ENCODE measurements at places on chromosomes 16 and 17. TPM values are rescaled to one million over a fixed set of nuclear protein-coding genes. Genes with fewer than 3 reads are reported as not detected.

FBXW10B gene
- 1.1 TPM for polyA plus RNA-seq

GJD3 gene
- not detected for polyA plus RNA-seq

TBC1D3B gene
- 19.8 TPM for polyA plus RNA-seq

SHISA9 gene
- polyA plus RNA-seq = 6.2 TPM

MYH3 gene
- 2.6 TPM for polyA plus RNA-seq

CRISPLD2 gene
- polyA plus RNA-seq = 7.2 TPM

SERPINF2 gene
- polyA plus RNA-seq = 113 TPM

KRTAP17-1 gene
- polyA plus RNA-seq = not detected

HIC1 gene
- polyA plus RNA-seq = 17.0 TPM

DNA sequence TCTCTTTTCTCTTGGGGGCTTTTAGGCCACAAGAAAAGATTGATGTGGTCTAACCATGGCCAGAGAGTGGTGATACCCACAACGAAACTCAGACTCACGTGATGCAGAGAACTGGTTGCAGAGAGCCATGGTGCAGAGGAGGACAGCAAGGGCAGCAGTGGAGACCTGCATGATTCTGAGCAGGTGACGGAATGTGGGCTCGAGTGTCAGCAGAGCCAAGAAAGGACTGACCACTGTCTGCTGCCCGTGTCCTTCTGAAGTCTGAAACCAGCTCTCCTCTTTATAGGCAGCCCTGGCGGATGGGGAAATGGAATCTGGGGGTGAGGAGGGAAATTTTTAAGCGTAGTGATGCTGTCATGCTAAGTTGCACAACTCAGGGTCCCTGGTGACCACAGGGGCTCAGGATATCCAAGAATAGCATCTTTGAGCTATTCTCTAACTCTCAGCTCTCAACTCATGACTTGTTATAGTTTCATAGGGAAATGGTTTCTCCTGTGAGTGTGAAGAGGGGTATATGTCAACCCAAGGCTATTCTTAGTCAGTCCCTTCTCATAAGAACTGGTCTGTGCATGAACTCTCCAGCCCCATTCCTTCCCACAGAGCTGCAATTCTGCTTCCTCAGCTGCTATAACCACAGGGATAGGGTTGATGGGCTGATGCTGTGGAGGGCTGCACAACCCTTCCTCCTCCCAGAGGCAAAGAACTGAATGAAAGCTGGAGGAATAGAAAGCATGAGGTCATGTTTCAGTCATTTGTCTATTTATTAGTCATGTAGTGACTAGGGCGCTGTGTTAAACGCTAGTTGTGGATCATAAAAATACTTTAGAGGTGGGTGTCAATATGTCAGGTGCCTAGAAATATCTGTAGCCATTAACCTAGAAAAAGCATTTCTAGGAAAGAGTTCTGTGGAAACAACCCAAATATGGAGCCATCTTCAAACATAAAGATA lies at the start of gene CCL3:
Gene CCL3, minus strand, starts transcription at position 256 of the 949 bp plus-strand sequence. Its CDS starts 85 bp downstream, at position 171.
- no peak for DNase-seq

DNA sequence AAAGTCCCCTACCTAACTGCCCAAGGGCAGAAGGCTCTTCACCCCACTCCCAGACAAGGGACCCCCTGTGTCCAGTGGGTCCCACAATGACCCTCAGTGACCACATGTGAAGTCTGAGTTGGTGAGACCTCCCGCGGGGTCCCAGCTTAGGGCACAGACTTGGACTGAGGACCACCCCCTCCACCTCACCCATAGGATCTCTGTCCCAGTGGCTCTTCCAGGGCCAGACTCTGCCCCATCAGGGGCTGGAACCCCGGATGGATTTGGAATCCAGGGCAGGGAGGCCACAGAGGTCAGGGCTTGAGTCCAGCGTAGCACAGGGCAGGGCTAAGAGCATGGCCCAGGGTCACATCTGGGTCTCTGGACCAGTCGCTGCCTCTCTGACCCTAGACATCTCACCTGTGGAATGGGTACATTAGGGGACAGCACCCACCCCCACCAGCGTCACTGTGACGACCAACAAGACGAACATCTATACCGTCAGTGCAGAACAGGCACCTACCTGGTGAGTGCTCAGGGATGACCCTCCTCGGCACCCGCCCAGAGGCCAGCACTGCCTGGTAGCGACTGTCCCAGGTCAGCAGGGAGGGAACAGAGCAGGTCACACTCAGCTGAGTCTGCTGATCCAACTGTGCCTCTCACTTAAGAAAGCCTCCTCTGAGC lies 37.7 kb downstream of the TNFRSF13B start:
- no peak for DNase-seq

GRCh38 chr16:68289621-68290329 lies 21.0 kb downstream of the SLC7A6OS start:
- DNase-seq = no peak

GRCh38 chr17:55421179-55421934 lies at the start of gene MMD:
Gene MMD, minus strand, starts transcription at chr17:55421835. Its CDS starts 140 bp downstream, at chr17:55421695.
- DNase-seq = peak; percentile 42

DNA sequence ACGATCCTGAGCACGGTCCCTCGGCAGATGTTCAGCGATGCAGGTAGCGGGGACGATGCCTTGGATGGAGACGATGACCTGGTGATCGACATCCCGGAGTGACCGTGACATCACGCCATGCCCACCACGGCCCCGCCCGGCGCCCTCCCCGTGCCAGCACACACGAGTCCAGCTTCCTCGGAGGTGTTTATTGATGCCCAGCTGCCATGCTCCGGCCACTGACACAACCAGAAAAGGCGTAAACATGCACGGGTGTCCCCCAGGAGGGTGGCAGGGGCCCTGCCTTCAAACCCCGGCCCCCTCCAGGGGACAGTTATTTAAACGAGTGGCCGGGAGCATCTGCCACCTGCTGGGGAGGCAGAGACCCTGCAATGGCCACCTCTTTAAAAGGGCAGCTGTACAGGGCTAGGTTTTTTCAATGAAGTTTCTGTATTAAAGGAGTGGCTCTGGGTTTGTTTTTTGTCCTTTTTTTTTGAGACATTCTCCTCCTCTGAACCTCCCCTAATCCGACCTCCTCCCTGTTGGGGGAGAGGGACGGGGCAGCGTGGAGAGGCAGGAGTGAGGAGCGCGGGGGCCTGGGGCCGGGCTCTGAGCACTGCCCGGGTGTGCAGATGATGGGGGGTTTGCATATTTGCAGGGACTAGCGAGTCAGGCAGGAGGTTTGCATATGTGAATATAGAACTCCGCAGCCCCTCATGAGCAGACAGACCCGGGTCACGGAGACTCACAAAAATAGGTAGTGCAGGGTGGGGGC lies 5.3 kb downstream of the DOC2A start:
- no peak for DNase-seq

- no peak for DNase-seq
Observed at GRCh38 chr17:78144147-78144719, 2.0 kb upstream of the C17orf99 start.

DNA sequence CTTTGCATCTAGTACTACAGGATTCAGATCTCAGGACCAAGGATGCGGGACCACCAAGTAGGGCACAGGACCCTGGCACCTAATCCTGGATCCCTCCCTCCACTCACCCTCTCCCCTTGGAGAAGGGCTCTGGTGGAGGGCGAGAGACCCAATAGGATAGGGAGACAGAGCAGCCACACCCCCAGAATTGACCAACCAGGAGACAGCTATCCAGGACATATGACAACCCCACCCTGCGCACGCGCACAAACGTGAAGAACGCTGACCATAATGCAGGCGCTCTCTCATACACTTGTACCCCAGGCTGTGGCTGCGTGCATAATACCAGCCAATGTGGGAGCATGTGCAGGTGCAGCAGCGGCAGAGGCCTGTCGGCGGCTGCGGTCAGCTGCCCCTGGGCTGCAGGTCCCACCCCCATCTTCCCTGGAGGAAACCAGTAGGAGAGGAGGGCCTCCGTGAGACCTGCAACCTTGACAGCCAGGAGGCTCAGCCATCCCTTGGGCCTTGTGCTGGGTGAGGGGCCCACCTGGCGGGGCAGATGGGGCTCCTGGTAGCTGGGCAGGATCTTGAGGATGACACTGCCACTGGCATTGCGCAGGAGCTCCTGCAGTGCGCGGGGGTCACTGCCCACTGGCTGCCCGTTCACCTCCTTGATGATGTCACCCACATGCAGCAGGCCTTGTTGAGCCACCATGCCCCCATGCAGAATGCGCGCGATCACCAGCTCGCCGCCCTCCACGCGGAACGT lies 25.4 kb downstream of the MPP2 start:
- no peak for DNase-seq

GRCh38 chr16:30570636-30571444 lies 674 bp downstream of the ZNF688 start:
- no peak for DNase-seq

DNA sequence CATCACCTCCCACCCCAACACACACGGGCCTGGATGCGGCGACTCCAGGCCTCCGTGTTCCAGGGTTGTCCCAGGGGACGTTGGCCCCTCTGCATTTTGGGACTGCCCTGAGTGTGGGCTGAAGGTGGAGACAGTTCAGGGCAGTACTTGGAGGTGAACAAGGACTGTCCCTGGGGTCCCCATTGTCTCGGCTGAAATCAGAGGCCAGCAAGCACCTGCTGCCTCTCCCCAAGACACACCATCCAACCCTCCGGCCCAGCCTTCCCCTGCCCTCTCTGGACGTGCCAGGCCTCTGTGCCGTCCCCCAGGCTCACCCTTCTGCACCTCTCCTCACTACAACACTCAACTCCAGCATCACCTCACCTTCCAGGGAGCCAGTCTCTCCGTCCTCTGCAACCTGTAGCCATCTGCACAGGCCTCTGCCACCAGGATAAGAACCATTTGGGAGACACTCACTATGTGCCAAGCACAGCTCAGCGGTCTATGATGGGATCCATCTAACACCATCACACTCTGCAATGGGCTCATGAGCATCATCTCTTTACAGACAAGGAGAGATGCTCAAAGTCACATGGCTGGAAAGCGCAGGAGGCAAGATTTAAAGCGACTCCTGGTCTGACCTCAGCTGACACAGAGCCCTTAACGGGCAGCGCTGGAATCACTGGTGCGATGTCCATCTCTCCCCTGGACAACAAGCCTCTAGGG lies 104.5 kb upstream of the SEC14L1 start:
- no peak for DNase-seq

DNA sequence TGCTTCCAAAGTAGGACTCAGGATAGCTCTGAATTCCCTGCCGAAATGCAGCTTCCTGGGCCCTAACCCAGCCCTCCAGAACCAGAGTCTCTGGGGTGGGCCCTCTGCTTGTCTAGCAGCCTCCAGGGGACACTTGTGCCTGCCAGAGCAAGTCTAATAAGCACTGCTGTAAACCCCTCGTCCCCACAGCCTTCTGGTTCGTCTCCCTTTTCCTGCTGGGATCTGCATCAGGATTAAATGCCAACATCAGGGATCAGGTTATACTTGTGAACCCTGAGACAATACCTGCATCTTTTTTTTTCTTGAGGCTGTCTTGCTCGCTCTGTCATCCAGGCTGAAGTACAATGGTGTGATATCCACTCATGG lies 282.0 kb downstream of the SEC14L1 start:
- no peak for DNase-seq

DNA sequence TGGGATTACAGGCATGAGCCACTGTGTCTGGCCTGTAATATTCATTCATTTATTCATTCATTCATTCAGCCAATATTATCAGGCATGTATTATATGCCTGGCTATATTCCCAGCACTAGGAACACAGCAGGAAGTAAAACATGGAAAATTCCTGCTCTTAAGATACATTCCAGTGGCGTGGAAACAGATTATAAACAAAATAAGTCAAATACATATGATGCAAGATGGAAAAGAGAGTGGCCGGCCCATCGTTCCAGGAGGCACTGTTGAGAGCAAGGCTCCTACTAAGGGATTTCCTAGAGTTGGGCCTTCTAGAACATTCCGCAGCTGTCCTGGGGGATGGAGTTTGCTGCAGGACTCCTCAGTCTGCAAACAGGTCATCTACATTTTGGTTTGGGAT lies 17.7 kb downstream of the ADCY9 start:
- no peak for DNase-seq

- DNase-seq = no peak
Observed at GRCh38 chr17:1112875-1113274, 66.9 kb downstream of the ABR start.

DNA sequence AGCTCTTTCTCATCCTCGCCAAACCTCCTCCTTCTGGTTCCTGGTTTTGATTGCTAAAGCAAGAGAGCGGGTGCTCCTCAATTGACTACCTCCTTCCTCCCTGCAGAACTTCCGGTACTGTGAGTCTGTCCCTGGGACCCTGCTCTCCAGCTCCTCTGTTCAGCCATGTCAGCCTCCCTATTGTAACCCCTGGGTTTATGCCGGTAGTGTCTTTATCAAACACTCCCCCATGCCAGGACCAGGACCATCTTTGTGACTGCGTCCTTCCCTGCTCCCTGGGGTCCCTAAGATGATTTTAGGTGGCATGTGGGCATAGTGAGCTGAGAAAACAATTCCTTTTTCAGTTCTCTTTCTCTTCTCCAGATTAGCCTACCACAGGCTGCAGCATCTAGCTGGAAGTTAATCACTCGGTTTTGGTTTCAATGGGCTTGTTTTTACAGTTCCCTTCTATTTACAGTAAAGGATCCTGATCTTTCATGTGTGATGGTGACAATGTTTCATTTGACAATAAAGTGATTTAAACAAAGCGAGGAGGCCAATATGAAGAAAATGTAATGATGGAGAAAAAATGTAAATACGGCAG lies 27.7 kb upstream of the IL21R start:
- no peak for DNase-seq

DNA sequence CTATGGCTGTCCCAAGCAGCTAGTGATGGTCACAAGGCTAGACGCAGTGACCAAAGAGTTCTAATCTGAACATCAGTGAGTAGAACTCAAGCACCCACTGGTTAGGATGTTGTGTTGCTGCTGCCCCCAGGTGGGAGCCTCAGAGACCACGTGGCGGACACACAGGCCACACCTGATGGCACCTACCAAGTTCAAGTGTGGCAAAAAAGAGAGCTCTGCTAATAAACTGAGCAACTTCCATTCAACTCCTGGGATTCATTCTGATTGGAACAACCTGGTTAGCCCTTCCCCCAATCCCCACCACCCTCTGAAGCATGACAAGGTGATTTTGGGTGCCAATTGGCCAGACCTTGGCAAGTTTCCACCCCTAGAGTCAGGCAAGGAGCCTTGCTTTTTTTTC lies 3.5 kb upstream of the LCMT1 start:
- no peak for DNase-seq

DNA sequence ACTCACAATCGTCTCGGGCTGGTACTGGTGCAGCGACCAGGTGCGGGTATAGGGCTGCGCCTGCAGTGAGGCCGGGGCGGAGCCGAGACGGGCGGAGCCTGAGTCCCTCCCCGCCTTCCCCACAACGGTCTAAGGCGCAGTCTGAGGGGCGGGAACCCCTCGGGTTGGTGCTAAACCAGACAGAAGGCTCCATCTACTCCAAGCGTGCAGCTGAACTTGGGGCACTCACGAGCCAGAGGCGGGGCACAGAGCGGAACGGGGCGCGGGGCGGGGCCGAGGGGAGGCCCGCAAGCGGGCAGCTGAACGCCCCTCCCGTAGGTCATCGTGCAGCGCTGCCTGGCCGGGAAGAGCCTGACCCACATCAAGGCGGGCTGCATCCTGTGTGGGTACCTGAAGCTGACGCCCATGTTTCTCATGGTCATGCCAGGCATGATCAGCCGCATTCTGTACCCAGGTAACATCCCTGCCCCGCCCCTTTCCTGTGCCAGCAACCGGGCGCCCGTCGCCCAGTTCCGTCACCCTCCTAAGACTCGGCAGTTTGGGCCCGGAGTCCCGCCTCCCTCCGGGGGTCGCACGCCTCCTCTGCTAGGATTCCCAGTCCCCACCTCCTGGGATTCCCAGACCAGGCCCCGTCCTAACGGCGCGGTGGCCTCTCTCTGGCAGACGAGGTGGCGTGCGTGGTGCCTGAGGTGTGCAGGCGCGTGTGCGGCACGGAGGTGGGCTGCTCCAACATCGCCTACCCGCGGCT lies 5.0 kb downstream of the SLC5A2 start:
- peak; percentile 55 for DNase-seq

- no peak for DNase-seq
Observed at GRCh38 chr17:45225964-45226530, 4.4 kb downstream of the FMNL1 start.

- DNase-seq = peak; percentile 76
Observed at GRCh38 chr16:51147776-51148677, 3.0 kb downstream of the SALL1 start.
